Stimulated activated CD8-positive, alpha-beta memory T cell treated with anti-CD3 and anti-CD28 coated beads, Interleukin-12 subunit alpha, Interleukin-12 subunit beta, amount 100 ng/mL, for 1 hour (primary cell): ENCODE measurements at places on chromosomes 6 and 20.

DNA sequence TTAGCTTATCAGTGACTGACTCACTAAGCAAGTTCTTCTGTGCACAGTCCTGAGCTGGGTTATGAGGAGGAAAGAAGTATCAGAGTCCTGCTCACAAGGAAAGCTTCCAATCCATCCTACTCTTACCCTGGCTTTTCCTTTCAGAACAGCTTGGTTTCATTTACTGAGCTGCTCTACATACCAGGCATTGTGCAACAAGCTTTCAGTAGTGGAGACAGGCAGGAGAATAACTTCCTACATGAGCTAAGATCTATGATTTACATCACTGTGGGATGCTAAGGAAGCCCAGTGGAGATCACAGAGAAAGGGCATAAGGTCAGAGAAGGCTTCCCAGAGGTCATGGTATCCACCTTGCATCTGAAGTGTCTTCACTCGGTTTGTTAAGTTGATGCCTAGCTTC, 144.5 kb downstream of the MAP3K7 start:
- no peak for DNase-seq

GRCh38 chr6:99026135-99026534, 78.4 kb upstream of the FBXL4 start:
- DNase-seq: no peak

GRCh38 chr6:143128681-143129015, 68.0 kb downstream of the AIG1 start:
- DNase-seq: no peak

GRCh38 chr6:151493804-151494234, at the start of gene CCDC170:
CCDC170 (plus strand) TSS chr6:151494017; CDS start chr6:151494129, 112 bp downstream.
- no peak for DNase-seq

- DNase-seq: no peak
Observed at GRCh38 chr6:170476360-170476759, 76.7 kb downstream of the PSMB1 start.

DNA sequence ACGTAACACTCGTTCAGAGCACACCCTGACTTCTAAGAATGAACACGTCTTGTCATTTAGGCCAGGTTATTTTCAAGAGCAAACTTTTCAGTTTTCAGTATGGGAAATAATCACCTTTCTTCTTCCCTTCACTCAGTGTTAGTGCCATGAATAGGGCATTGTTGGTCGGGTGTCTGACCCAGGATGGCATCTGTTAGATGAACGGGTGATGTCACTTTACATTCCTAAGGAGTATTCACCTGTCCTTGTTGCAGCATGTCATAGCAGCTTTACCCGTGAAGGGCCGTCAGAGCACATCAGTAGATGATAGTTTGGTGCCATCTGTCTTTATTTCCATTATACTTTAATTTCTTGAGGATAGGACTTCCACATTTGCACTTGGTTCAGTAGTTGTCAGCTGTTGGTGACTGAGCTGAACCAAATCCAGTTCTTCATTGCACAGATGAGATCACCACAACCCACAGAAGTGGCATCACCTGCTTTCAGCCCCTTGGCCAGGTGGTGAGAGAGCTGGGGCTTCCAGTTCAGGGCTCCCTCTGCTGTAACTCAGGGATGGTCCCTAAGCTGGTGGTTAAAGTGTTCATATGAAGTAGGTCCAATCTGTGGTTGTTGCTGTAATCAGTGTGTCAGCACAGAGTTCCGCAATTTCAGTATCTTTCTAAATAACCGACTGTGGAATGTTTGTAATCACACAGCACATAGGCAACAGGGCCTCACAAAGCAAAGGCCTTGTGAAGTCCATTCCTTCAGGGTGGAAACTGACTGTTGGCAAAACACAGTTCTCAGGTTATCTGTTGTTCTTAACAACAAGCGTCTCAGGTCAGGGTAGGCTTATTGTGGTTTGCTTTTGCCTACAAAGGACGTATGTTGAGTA, 68.2 kb downstream of the FAM120B start:
- DNase-seq: no peak

DNA sequence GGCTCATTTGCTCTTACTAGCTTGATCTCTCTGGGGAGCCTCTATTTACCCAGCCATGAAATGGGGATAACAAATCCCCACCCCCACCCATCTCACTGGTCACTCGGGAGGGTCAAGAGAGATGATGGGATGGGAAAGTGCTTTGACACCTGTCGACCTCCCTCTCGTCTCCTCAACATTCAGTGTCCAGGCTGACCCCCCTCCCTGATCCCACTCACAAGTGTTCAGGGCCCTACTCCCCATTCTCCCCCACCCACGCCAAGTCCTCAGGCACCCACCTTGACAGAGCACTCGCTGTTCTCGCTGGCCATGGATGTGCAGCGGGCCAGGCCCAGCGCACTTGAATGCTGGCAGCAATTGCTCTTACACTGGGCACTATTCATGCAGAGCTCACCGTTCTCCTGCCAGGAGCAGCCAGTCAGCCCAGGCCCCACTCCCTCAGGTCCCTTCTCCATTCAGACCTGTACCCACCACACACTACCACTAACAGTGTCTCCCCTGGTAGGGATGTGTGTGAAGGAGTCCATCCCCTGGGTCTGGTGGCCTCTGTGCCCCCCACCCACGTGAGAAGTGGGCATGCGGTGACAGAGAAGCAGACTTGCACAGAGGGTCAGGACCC, 1.6 kb downstream of the CLPS start:
- no peak for DNase-seq

DNA sequence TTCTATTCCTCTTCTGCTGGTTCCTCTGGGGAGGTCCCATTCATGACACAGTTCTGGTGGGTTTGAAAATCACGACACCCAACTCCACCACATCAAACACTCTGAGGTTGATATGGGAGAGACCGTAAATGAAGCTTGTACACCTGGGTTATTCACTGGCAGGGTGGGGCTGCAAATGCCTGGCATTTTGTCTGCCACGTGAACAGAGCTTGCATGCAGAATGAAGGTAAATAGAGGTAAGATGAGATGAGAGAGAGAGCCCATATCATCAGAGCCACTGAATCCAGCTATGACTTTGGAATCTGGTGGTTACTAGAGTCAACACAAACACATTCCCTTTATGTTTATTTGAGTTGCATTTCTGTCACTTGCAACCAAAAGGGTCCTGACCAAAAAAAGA, 97.4 kb downstream of the BANF2 start:
- DNase-seq: no peak

DNA sequence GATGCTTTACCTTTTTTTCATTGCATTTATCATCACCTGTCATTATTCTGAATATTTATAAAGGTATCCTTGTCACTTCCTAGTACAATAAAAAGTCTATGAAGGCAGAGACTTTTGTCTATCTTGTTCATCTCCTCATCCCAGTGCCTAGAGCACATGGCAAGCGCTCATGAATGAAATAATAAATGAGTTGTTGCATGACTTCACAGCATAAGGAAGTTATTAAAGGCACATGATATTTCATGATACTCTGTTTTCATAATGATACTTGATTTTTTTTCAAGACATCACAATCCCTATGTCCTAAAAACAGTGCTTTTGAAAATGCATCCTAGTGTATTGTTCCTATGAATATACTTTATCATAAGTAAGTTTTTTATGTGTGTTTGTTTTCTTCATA, 310.6 kb upstream of the RSPO3 start:
- no peak for DNase-seq

- DNase-seq: no peak
Observed at GRCh38 chr6:16217156-16217721, 21.1 kb upstream of the GMPR start.

DNA sequence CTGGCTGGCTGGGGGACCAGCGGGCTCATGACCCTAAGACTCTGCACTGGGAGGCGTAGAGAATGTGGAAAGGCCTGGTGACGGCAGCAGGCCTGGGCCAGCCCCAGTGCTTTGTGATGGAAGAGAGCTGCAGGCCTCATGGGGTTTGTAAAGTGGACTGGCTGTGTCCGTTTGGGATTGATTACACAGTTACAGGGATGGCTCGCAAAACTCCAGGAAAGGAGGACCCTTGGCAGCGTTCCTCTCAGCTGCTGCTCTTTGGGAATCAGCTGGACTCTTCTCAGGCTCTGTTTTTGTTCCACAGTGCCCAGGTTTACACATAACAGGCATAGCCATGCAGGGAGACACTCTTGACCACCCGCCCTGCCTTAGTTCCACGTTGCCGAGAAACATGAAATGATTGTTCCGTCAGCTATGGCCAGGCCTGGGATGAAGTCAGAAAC, 89.0 kb downstream of the SLX4IP start:
- DNase-seq: no peak

DNA sequence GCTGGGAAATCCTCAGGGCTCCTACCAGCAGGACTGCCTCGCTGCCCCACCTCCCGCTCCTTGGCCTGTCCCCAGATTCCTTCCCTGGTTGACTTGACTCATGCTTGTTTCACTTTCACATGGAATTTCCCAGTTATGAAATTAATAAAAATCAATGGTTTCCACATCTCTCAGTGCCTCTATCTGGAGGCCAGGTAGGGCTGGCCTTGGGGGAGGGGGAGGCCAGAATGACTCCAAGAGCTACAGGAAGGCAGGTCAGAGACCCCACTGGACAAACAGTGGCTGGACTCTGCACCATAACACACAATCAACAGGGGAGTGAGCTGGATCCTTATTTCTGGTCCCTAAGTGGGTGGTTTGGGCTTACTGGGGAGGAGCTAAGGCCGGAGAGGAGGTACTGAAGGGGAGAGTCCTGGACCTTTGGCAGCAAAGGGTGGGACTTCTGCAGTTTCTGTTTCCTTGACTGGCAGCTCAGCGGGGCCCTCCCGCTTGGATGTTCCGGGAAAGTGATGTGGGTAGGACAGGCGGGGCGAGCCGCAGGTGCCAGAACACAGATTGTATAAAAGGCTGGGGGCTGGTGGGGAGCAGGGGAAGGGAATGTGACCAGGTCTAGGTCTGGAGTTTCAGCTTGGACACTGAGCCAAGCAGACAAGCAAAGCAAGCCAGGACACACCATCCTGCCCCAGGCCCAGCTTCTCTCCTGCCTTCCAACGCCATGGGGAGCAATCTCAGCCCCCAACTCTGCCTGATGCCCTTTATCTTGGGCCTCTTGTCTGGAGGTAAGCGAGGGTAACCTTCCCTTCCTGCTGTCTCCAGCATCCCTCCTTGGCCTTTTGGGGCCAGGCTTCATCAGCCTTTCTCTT, at the start of gene CFB:
TSS of gene CFB (plus strand) at position 589 of the 863 bp plus-strand sequence. CDS start at position 716, 127 bp downstream.
- no peak for DNase-seq

DNA sequence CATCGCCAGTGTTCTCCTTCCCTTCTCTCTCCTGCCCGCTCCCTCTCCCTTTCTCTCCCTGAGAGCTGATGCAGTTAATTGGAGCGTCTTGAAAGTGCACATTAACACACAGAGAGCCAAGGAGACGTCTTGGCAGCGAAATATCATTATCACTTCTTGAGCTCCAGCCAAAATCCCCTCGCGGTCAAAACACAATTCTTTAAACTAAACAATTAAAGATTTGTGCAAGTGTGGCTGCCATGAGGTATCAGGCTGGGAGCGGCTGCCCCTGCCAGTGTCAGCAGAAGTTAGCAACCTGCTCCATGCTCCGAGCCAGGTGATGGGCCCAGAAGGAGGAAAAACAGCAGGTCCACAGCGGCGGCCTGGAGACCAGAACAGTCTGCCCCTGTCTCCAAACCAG, 100.9 kb upstream of the FOXP4 start:
- DNase-seq: no peak

DNA sequence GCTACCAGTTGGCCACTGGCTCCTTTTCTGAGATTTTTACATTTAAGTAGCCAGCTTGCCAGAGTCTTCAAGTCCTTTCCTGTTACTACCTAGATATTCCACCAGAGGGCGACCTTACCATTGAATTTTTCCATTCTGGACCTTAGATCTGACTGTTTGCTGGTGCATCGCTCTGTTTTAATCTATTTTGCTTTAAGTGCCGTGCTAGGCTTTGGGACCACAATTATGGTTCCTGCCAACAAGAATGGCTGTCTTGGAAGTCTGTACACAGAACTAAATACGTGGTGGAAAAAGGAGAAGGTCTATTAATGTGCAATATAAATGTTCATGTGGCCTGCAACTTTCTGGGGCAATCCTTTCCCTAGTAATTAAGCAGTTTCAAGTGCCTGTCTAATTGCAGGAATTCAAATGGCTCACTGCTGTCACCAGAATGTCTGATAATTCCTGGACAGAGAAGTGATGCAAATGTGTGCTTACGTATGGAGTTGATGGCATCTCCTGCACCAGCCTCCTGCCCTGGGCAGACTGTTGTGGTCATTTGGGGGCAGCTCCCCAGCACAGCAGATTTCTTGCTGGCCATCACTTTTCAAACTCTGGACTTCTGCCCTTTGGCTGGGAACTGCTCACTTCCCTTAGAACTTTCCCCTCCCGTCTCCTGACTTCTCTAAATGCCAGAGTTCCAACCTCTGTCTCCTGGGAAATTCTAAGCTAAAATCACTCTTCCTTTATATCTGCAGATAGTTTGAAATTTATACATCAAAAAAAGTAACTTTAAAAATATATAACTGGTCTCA, 5.6 kb upstream of the HLA-DOA start:
- peak; percentile 43 for DNase-seq

GRCh38 chr20:1949347-1950100, 44.3 kb downstream of the PDYN start:
- no peak for DNase-seq

GRCh38 chr6:43995137-43995536, 132.1 kb downstream of the MRPL14 start:
- no peak for DNase-seq

DNA sequence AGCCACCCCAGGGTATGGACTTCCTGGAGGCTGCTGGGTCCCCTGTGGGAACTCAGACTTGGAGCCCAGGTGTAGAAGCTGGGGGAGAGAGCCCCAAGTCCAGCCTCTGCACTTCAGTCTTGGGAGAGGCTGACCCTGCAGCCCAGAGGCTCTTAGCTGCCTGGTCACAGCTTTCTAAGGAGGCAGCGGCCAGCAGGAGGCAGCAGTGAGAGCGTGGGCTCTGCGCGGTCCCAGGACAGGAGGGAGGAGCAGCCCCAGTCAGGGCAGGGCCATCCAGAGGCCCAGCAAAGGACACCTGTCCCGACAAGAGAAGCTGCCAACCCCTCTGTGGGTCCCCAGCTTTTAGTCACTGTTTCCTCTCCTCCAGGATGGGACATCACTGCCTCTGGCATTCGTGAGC, 9.4 kb downstream of the TREML2 start:
- DNase-seq: no peak

GRCh38 chr6:138593909-138594757, 94.8 kb upstream of the NHSL1 start:
- DNase-seq: no peak

GRCh38 chr20:62355878-62356588, 11.1 kb downstream of the LAMA5 start:
- no peak for DNase-seq

- DNase-seq: no peak
Observed at GRCh38 chr6:50653253-50653652, 60.1 kb upstream of the TFAP2D start.
